ENCODE measurements at places on chromosomes 11 and 22.

- no peak for DNase-seq
Measured at GRCh38 chr11:134397304-134398078, 14.6 kb downstream of the B3GAT1 start.

DNA sequence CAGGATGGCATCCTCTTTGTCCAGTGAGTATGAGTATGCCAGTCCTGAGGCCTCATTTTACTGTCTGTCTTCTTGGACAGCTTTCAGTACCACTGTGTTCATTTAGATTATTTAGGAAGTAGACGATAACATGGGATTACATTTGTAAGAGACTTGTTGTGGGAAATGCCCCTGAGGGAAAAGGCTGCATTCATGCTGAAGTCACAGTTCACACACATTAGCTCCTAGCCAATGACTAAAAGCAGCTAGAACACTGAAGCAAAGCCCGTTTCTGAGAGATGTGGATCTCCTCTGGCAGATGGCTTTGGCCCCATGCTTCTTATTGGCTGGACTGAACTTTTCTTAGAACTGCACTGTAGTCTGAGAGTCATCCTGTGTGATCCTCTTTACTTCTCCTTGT lies 242.4 kb downstream of the FAM76B start:
- DNase-seq = no peak

DNA sequence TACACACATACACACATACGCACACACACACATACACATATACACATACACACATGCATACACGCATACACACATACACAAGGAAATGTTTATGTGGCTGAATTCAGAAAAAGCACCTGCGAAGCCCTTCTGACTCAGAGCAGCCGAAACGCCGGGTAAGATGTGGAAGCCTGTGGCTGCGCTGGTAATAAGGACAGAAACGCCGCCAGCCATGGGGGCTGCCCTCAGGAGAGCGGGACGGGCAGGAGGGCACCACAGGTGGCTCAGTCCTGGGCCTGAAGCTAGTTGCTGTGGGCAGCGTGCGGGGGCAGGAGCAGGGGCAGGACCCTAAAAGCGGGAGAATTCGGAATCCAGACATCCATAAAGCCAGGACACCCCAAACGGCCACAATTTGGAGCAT lies 378.3 kb downstream of the BRD1 start:
- no peak for DNase-seq

GRCh38 chr11:3207526-3208189 lies 11.0 kb downstream of the MRGPRG start:
- no peak for DNase-seq

- DNase-seq = no peak
Measured at GRCh38 chr11:125343718-125344131, 152.3 kb downstream of the FEZ1 start.

DNA sequence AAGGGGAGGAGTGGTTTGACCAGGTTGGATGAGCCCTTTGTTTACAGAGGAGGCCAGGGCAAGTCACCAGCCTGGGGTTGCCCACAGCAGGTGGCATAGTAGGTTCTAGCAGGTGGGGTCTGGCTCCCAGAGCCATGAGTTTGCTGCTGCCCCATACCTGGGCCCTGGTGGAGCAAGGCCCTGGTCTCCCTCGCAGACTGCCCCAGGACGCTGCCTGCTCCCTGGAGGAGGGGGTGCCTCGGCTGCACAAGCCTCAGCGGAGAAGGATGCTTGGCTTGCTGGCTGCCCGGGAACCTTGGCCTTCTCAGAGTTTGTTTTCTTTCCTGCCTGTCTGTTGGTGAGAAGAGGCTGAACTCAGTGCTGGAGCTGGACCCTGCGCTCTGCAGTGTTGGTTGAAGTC lies 54.9 kb downstream of the LRP5 start:
- no peak for DNase-seq

DNA sequence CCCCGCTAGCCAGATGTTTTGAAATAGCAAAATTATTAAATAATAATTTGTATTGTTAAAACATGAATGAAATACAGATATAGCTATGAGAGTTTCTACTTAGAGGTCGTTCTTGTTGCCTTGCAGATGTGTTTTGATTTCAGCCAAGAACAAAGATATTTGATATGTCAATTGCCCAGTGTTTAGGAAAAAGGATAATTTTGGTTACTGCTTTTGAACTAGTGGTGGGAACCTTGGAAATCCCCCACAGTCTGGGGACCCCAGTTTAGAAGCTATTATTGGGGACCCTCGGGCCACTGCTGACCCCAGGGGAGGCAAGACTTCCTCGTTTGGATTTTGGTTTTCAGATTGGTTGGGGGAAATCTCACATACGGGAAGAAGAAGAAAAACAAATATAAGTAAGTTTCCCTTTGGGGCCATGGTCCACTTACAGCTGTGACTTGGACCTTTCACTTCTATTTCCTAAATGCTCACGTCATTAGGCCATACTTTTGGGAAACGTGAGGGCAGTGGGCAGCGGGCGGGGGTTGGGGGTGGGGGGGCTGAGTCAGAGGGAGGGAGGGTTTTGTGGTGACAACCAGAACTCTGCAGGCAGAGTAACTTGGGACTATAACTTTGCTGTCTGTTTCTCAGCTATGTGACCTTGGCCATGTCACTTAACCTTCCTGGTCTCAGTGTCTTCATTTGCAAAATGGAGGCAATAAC lies 37.0 kb downstream of the LDLRAD3 start:
- DNase-seq = no peak

DNA sequence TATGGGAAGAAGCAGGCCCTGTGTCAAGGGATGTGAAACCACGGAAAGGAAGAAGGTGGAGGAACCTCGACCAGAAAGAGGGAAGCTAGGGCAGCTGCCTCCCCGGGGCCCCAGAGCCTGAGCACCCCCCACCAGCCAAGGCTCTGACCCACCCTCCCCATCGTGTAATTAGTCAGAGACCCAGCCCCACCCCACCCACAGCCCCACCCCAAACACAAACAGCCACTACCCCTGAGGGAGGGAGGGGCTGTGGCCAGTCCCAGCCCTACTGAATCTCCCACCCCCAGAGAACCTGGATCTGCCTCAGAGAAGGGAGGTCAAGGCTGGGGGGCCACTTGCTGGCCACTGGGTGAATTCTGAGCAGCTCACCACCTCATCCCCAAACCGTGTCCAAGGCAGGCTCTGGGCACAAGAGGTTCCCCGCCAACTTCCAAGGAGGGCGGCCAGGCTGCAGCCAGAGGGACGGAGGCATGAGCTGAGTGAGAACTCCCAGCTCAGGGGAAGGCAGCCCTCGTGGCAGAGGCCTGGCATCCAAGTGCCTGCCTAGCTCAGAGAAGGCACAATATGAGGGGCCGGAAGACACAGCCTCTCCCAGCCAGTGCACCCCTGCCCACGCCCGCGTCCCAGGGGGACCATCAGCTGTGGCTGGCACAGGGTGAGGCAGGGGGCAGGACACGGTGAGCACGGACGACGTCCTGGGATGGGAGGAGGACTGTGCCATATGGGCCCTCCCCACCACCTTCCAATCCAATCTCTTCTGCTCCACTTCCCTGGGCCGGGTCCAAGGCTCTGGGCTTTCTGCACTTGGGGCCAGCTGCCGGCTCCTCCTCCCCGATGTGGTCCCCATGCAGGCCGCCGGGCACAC lies 2.7 kb downstream of the PLXNB2 start:
- DNase-seq = no peak

GRCh38 chr11:45168366-45169130 lies 22.1 kb downstream of the PRDM11 start:
- DNase-seq = no peak

- DNase-seq = no peak
Measured at GRCh38 chr11:107172996-107173395, 154.7 kb upstream of the GUCY1A2 start.

DNA sequence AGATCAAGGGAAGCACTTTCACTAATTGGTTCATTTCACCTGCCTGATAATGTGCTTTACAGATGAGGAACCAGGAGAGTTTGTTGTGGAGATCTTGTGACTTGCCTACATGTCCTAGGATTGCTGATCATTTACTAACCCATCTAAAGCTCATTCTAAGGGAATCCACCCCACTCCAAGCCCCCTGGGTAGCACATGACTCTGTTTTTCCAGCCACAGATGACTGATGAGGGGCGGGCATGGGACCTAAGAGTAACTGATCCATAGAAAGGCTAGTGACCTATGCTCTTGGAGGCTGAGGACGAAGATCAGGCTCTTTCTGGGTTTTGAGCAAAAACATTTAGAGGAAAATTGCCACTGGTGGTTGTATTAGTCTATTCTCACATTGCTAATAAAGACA lies 378.1 kb downstream of the CADM1 start:
- DNase-seq = no peak

GRCh38 chr11:129610125-129610524 lies 205.5 kb upstream of the TMEM45B start:
- DNase-seq = no peak

DNA sequence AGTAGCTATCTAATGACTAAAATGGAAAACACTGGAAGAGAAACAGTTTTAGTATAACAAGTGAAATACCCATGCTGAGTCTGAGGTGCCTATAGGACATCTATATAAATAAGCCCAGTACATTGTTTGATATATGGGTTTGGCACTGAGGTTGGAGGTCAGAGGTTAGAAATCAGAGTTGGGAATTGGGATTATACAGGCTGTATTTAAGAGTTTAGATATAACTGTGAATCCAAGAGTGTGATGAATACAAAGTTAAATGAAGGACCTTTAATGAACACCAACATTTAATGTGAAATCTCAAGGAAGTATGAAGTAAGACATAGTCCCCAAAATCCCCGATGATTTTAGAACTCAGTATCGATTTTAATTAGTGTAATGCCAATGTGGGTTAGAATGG lies 3.1 kb upstream of the HBD start:
- no peak for DNase-seq

GRCh38 chr22:44109416-44109815 lies 71.3 kb upstream of the PARVG start:
- no peak for DNase-seq

DNA sequence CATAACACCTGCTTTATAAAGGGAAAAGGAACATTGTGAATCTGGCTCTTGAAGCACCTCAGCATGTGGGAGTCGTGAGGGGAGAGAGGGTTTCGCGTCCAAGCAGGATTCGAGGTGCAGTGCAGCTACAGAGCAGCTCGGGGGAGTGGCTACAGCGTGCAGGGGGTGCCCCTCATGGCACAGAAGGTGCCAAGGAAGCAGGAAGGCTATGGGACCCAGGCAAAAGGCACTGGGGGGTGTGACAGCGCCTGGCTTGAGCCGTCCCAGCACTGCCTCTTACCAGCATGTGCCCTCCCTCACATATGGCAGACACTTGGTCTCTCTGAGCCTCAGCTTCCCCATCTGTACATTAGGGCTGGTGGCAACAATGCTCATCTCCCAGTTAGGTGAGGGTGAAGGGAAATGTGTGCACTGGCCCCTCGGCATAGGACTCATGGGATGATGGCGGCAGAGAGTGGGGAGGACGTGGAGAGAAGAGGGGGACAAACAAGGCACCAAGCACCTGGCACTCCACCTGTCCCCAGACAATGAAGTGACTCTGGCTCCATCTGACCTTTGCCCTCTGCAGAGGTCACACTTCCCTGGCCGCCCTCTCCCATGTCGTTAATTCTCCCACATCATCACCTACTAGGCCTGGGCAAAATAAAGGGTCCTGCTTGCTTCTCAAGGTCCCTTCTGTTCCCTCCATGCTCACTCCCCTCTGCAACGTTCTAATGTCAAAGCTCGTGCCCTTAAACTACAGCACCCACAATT lies 10.4 kb downstream of the TNKS1BP1 start:
- DNase-seq = no peak

GRCh38 chr11:93278976-93279375 lies 51.6 kb upstream of the DEUP1 start:
- DNase-seq = no peak

DNA sequence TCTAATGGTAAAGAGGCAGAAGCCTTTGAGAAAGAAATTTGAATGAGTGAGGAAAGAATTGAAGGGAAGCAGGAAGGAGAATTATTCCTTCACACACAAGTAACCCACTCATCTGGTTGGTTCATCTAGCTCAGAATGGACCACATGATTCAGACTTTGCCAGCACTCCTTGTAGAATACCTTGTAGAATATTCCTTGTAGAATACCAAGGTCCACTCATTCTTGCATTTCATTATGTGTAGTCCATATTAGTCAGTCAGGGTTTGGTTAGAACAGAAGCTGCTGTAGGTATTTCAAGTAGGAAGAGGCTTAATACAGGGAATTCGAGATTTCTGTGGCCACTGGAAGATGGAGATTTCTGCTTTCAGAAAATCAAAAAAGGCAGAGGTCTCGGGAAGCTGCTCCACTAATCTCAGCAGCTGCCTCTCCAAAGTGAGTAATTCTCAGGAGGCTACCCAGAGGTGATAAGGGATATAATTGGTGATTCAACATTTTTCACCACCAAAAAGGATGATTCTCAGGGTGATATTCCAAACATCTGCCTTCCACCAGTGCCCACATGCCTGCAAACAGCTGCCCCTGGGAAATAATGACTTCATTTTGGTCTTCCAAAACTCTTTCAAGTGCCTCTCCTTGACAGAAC lies 329.1 kb downstream of the TMEM135 start:
- DNase-seq = no peak

- no peak for DNase-seq
Measured at GRCh38 chr11:88398791-88399570, 61.4 kb upstream of the CTSC start.
